ENCODE measurements at places on chromosomes 2 and 18.

GRCh38 chr18:37714691-37715090 is 149.1 kb upstream of the CELF4 start:
- no peak for DNase-seq

- DNase-seq, result no peak
Measured at GRCh38 chr2:134932864-134933526, 14.4 kb downstream of the CCNT2 start.

DNA sequence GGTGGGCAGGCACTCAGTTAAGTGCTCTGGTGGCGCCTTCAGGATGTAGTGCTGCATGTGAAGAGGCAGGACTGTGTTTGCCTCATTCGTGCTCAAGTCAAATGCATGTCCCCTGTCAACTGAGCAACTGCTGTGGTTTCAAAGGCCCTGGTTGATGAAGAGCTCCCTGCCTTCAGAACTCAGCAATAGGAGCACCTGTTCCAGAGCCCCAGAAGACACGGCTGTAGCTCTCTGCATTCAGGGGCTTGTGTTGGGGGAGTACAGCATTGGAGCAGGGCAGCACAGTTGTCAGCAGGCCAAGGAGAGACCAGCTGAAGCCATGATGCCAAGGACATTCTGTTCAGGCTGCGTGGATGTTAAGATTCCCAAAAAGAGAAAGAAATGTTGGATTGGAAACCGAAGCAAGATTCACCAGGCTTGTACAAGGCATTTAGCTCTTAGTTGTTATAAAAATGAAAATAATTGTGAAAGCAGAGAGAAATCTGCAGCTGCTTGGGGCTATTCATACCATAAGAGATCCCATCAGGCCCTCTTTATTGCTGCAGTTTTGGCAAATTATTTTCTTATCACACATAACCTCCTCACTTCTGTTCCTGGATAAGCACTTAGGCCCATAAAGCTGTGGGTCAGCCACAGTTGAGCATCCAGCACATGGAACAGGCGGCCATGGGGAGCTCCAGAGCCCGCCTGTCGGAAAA is 252.4 kb upstream of the ZNF521 start:
- no peak for DNase-seq

DNA sequence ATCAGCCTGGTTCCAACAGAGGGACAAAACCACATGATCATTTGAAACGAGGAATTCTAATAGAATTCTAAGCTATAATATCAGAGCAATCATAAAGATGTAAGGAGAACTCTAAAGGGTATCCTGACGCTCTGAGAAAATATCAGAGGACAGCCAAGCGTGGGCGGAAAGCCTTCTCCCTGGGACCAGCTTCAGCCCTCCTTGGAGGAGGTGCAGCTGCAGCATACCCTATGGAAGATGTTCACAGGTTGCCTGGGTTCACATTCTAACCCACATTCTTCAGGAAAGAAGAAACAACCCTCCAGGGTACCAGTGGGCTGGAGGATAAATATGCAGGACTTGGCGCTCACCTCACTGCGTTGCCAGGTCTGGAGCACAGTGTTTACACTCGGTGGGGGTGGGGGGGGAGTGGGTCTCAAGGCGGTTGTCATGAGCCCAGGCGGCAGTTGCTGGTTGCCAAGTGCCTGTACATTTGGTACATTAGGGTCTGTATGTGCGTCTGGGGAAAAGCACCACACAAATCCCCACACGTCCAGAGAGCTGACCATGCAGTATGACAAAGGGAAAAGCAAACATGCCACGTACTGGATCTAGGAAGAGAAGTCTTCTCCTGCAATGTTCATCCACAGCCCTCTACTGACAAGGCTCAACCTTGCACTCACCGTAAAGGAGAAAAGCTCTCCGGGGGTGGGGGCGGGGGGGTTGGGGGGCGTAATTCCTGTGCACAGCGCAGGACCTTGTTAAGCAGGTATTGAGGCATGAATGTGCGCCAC is 80.5 kb downstream of the CDH19 start:
- no peak for DNase-seq

- DNase-seq, result no peak
Measured at GRCh38 chr18:44997174-44997573, 316.5 kb downstream of the SETBP1 start.

DNA sequence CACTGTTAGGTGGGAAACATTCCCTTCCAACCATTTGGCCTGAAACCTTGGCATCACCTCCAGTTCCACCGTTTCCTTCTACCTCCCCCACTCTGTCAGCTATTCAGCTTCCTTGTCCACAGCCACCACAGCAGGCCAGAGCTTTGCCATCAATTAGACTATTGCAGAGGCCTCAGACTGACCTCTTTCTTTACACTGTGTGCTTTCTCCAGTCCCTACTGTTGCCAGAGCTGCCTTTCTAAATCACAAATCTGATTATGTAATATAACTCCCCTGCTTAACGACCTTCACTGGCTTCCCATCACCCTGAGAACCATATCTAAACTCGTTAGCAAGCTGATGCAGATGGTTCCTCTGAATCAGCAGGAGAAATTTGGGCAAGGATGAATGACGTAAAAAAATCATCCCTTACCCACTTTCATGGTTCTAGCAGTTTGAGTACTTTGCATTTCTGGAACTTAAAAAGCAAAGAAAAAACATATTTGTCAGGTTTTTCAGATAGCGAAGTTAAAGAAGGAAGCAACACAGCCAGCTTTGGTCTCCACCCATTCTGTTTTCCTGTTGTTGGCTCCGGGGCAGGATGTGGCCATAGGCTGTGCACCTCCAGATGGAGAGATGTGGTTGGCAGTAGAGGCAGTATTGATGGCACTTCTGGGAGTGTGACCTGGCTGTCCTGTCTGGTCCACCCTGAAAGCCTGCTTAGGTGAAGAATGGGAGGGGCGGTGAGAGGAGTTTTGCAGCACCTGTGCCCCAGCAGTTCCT is 422.1 kb downstream of the PARD3B start:
- DNase-seq, result no peak

DNA sequence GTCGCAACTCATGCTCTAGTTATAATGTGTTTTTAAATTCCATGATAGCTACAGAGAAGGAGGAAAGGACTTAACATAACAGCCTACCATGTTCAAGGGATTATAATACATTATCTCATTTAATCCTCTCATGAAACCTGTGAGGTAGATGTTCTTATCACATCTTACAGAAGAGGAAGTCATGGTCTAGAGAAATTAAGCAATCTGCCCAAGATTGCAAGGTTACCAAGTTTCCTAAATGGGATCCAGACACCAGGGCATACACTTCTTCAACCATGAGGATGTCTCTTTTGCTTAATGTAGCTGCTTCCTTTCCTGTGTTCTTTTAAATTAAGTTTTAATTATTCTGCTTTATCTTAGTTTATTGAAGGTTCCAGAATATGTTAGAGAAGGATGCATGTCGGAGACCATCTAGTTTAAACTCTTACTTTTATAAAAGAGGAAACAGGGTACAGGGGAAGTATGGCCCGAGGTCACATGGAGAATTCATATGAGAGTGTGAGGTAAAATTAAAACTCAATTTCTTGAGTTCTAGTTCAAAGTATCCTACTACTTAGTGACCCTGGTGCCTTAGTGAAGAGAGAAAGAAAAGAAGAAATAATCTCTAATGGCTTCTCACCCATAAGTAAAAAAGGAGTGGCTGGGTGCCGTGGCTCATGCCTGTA is 3.6 kb upstream of the IL1A start:
- DNase-seq, result peak; percentile 80

DNA sequence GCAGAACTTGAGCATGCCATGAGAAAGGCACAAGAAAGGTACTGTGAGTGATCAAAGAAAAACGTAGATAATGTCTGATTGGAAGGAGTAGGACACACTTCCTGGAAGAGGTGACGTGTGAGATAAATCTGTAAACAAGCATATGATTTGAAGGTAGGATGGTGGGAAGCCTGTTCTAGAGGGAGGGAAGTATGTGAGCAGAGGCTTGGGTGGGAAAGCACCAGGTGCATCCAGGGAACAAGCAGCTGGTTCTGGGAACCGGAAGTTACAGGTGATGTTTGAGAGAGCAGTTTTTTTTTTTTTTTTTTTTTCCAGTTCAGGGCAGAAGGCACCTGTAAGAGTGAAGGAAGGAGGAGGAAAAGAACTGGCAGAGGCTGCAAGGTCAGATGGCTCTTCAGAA is 116.6 kb upstream of the EFEMP1 start:
- DNase-seq, result no peak

DNA sequence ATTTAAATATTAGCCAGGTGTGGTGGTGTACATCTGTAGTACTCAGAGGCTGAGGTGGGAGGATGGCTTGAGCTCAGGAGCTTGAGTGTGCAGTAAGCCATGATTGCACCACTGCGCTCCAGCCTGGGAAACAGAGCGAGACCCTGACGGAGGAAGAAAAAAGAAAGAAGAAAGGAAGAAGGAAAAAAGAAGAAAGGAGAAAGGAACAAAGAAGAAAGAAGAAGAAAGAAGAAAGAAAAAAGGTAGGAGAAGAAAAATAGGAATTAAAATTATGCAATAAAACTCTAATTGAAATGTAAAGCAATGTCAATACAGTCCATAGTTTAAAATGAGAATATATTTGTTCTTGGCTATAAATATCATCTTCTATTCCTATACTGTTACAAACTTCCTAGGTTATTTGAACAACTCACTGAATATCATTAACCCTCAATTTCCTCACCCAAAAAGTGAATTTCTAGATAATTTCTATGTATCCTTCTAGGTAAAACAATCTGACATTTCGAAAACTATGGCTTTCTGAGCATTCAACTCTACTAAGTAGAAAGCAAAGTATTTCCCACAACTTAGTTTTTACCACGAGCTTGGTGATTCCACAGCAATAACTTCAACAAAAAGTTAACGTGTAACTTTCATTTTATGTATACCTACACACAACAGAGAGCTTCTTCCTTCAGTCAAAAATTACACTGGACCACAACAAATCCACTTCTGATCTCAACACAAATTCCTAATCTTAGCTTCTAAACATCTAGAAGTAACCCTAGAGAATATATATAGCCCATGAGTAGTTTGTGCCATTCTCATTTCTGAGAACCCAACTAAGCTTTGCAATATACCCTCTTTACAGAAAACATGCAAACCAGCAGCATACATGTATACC is 19.7 kb downstream of the LPIN2 start:
- no peak for DNase-seq

DNA sequence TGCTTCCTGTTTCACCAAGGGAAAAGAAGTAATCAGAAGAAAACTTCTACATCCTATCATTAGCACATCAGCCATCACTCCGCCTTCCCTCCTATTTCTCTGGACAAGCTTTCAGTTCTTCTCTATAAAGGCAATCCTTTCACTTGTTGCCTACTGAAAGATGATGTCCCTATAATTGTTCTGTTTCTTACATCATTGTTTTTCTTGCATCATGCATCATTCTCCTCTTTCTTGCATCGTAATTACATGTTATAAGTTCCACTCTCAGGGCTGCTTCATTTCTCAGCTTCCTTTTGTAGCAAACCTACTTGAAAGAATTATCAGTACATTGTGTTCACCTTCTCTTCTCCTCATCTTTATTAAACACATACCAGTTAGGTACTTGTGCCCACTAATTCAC is 7.2 kb downstream of the SLC30A6 start:
- no peak for DNase-seq

GRCh38 chr18:57771193-57771592 is 31.9 kb downstream of the ATP8B1 start:
- DNase-seq, result peak; percentile 26

Data from AML-193 (cell line).